ENCODE measurements at places on chromosomes 13 and 19.

DNA sequence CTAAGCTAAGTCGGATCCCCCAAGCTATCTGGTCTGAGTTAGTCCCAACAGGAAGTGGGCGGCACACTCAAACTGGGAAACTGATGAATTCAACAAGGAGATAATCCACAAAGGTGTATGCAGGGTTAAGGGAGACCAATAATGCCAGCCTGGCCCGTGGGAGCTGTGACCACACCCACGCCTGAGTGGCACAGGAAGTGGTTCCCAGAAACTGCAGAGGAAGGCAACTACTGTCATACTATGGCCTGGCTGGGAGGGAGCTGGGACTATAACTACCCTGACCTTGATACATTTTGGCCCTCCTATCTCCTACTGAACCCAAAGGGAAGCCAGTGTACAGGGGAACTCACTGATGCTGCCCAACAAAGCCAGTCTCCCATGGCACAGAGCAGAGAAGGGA is 85.5 kb upstream of the TDRD3 start:
- DNase-seq = no peak

DNA sequence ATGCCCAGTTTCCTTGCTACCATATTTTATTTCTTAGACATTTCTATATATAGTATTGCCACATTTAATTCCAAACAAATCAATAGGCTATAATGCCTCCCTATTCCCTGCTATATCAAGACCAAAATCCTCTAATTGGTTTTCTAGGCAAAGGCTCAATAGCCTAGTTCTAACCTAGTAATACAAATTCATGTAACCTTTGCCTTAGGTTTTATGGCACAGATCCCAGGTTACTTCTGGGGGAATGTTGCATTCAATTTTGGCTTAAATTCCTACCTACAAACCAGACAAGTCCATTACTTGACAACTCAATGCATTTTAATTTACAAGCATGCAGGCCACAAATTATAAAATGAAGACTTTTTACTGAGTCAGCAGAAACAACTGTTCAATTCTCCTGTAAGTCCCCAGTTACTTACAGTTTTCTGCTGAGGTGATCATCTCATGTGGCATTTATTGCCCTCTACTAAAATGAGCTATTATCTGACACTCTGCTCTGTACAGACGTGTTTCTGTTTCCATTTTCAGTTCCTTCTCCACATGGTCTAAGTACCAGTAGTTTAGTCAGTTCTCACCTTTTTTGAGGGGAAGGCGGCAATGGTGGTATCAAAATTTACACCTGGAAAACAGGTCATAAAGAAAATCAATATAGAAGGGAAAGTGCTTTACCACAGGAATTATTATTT is 11.7 kb downstream of the KCNRG start:
- DNase-seq = no peak

DNA sequence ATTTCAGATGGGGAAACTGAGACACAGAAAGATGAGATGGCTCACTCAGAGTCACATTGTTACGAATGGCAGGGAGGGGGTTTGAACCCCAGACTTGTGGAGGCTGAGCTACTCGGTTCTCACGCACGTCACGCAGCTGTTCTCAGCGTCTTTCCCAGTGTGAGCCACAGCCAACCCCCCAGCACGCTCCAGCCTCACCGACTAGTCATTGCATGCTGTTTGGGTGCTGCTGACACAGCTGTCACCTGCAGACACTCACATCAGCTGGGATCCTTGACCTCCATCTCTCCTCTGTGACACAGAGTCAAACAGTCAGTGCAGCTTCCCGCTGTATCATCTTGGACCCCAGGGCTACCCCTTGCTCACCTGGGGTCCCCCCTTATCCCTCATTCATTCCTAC is 2.4 kb upstream of the NCAN start:
- DNase-seq = no peak

DNA sequence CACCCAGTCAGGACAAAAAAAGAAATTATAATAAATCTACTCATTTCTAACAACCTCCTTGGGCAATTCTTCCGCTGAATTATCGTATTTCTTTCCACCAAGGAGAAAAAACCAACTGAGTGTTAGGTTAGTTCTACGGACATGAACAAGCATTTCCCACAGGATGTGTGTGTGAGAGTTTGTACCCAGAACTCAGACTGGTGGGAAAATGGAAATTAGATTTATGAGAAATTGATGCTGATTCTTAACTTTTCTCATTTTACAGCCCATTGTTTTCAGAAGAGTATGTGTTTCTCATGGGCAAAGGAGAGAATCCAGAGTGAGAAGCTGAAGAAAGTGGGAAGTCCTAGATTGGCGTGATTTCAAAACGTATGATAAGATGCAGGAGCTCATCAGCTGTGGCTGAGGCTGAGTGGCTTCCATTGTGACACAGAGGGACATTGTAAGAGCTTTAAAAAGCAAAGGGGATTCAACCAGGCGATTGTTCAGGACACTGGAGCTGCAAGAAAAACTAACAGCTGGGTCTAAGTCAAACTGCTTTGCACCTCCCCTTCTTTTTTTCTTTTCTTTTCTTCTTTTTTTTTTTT is 184.7 kb upstream of the ARGLU1 start:
- DNase-seq = no peak

DNA sequence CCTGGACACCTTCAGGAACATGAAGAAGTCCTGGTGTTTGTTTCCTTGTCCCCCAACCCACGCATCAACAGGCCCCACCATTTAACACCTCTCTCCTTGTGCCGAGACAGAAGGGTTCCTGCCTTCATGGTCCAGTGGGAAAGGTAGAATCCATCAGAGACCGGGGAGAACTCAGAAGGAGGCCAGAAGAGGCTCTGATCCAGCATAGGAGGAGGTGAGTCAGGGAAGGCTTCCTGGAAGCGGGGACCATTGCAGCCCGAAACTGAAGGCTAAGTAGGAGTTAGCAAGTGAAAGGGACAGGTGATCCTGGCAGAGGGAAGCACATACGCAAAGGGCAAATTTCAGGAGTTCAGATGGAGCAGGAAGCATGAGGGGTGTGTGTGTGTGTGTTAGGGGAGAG is 484 bp downstream of the ICAM3 start:
- no peak for DNase-seq

DNA sequence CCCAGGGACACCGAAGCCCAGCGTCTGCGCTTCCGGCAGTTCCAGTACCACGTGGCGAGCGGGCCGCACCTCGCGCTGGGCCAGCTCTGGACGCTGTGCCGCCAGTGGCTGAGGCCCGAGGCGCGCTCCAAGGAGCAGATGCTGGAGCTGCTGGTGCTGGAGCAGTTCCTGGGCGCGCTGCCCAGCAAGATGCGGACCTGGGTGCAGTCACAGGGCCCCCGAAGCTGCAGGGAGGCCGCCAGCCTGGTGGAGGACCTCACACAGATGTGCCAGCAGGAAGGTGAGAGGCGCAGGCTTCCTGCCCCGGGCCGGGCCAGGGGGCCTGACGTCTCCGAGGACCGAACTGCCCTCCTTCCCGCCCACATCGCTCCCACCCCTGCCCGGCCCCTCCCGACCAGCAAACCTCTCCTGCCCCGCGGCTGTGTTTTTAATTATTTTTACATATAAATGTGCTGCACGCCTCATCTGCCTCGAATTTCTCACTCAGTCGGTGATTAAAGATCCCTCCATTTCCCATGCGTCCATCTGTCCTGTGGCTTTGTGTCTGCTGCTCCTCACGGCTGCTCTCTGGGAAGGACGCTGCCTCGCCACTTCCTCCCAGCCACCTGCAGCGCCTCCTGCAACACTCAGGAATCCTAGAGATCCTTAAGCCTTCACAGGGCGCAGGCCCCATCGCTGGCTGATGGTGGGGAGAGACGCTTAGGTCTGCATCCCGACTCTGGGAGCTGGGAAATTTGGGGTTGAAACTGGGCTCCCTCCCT is 4.3 kb downstream of the ZSCAN1 start:
- no peak for DNase-seq

DNA sequence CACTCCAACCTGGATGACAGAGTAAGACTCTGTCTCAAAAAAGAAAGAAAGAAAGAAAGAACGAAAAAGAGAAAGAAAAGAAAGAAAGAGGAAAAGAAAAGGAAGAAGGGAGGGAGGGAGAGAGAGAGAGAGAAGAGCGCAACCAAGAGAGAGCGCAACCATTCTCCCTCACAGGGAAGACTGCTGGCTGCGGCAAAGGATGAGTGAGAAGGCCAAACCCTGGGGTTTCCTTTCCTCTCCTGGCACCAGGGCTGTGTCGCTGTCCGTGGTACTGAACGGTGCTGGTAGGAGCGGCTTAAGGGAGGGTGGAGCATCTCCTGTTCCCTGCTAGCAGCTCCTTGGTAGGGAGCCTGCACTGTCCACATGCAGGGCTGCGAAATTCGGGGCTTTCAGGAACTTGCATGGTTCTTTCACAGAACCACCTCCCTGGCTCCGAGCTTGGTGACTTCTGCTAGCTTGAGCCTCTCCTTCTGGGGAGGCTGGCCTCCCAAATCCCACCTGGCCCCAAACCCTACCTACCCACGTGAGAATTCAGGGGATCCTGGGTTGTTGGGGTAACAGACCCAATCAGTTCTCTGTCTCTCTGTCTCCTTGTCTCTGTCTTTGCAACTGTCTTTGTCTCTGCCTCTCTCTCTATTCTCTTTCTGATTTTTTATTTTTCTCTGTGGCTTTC is 51.1 kb upstream of the ZNRF4 start:
- no peak for DNase-seq

GRCh38 chr13:74452881-74453280 is 318.7 kb upstream of the KLF12 start:
- DNase-seq = no peak

DNA sequence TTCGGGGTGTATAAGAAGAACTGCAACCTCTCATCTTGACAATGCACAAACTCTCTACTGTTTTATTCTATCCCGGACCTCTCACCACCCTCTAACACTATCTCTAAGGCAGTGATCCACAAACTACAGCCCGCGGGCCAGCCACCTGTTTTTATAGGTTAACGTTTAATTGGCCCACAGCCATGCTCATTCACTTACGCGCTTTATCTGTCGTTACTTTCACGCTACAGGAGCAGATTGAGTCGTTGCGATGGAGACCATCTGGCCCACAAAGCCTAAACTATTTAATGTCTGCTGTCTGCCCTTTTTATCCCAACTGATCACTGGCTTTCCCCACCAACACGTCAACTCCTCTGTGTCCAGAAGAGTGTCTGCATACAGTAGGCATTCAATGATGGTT is 158.9 kb downstream of the CACNA1A start:
- DNase-seq = no peak

DNA sequence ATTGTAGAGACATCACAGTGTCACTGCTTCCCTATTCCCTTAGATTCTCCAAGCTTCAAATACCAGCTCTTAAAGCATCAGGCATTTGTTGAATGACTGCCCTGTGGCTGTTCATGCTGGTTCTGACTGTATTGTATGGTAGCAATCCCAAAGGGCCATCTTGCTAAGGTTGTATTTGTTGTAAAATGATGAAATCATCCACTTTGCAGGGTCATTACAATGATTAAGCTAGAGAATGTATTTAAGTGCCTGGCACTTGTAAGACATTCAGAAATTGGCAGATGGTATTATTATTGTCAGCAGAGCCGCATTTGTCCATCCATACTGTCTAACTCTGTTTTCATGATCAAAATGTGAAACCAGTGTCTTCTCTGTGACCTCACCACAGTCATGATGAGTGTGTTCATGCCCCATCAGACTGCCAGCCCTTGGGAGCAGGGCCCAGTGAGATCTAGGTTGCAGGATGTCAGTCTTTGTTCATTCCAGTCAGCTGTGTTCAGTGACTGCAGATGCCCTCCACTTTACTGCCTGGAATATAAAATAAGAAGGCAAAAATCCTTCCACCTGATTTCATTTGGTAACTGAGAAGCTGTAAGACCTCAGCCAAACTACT is 86.1 kb downstream of the DHRS12 start:
- DNase-seq = no peak

GRCh38 chr13:98203646-98204326 is 26.7 kb upstream of the RNF113B start:
- no peak for DNase-seq

GRCh38 chr19:18153556-18154134 is 682 bp downstream of the PIK3R2 start:
- DNase-seq = no peak

DNA sequence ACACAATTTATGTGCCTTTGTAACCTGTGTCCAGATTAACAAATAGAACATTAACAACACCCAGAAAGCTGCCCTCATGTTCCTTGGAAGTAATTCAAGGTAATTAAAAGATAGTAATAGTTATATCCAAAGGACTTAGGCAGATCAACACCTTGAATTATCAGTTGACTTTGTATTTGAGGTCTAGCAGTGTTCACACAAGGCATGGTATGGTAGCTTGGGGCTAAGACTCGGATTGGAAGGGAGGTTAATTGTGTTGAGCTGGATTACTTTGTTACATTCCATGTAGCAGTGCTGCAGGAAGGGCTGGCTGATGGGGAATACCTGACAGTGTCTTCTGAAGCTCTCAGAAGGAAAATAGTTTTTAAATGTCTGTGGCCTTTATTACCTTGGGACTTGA is 16.8 kb downstream of the SLC25A15 start:
- DNase-seq = no peak

- no peak for DNase-seq
Measured at GRCh38 chr13:113554333-113554700, 30.2 kb upstream of the TFDP1 start.

- DNase-seq = no peak
Measured at GRCh38 chr19:5394551-5395505, 54.2 kb upstream of the PTPRS start.

GRCh38 chr19:898663-899062 is 5.4 kb downstream of the RNU6-9 start:
- DNase-seq = no peak

GRCh38 chr19:38933544-38933943 is 2.8 kb downstream of the MRPS12 start:
- DNase-seq = no peak

- no peak for DNase-seq
Measured at GRCh38 chr13:111595791-111596190, 275.3 kb downstream of the TEX29 start.

DNA sequence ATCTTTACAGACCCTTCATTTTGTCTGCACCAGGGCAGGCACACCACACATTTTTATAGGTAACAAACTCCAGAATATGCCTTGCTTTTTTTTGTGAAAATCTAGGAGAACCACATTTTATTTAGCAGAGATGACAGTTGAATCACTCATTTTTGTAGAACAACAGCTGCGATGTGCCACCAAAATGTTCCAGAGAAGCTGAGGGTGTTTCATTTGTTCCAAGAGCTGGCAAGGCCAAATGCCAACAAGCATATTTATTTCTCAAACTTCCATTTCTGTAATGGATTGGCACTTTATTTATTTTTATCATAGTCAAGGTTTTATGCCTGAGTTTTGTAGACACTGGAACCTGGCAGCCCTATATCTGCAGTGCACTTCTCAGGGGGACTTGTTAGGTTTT is 10.4 kb downstream of the OLFM4 start:
- no peak for DNase-seq

DNA sequence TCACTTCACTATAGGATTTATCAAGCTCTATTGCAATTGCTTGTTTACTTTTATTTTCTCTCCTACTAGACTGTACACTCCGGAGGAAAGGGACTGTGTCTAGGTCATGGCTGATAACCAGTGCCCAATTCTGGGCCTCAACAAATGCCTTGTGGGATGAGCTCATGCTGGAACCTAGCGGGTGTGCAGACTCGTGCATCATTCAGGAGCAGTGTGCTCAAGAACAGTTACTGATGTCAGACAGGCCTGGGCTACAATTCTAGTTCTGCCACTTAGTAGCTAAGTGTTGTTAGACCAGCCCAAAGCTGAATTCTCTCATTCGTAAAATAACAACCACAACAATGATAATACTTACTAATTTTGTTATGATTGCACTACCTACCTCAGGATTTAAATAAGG is 95.4 kb downstream of the CYSLTR2 start:
- no peak for DNase-seq

GRCh38 chr13:99206873-99207272 is 6.2 kb downstream of the UBAC2 start:
- no peak for DNase-seq

GRCh38 chr13:82294226-82294625 is 1588.0 kb downstream of the SLITRK1 start:
- no peak for DNase-seq

GRCh38 chr13:74015137-74015536 is 119.1 kb downstream of the KLF12 start:
- DNase-seq = no peak

Measured in DMS153 (cell line).